ENCODE measurements at places on chromosomes 16 and 17.
A peak's percentile ranks its signal among the peaks of the same experiment; 100 is the strongest.

- DNase-seq: no peak
Measured at GRCh38 chr17:59221159-59221847, 992 bp downstream of the GDPD1 start.

- no peak for DNase-seq
Measured at GRCh38 chr16:66043326-66043725, 323.2 kb upstream of the CDH5 start.

DNA sequence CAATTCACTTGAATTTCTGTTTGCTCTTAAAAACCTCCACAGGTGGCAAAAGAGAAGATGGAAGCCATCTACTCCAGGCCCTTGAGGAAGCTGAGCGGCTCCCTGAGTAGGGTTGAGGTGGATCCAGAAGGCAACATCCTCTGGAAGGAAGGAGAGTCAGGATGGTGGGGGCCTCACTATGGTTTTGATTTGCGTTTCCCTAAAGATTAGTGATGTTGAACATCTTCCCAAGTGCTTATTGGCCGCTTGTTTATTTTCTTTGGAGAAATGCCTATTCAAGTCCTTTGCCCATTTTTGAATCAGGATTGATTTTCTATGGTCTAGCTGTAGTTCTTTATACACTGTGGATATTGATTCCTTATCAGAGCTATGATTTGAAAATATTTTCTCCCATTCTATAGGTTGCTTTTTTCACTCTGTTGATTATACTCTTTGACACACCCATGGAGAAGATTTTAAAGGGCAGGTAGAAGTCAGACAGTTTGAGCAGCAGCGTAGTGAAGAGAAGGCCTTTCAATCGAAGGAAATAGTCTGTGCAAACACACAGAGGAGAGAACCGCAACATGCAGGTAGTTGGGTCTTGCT is 58.6 kb downstream of the WSB1 start:
- no peak for DNase-seq

DNA sequence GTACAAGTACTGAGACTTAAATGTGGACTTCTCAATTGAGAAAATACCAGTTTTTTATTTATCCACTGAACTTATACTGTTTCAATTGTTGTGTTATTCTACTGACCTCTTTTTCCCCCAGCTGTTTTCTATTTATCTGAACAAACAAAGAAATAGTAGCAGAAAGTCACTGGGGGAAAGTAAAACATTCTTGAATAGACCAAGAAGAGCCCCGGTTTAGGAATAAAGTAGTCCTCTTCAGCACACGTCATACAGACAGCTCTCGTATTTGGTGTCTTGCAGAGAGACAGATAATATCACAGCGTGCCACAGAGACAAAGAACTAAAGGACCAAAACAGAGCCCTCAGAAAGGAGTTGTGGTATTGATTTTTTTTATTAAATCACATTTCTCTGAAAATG is 1159.1 kb upstream of the CDH8 start:
- DNase-seq: no peak

DNA sequence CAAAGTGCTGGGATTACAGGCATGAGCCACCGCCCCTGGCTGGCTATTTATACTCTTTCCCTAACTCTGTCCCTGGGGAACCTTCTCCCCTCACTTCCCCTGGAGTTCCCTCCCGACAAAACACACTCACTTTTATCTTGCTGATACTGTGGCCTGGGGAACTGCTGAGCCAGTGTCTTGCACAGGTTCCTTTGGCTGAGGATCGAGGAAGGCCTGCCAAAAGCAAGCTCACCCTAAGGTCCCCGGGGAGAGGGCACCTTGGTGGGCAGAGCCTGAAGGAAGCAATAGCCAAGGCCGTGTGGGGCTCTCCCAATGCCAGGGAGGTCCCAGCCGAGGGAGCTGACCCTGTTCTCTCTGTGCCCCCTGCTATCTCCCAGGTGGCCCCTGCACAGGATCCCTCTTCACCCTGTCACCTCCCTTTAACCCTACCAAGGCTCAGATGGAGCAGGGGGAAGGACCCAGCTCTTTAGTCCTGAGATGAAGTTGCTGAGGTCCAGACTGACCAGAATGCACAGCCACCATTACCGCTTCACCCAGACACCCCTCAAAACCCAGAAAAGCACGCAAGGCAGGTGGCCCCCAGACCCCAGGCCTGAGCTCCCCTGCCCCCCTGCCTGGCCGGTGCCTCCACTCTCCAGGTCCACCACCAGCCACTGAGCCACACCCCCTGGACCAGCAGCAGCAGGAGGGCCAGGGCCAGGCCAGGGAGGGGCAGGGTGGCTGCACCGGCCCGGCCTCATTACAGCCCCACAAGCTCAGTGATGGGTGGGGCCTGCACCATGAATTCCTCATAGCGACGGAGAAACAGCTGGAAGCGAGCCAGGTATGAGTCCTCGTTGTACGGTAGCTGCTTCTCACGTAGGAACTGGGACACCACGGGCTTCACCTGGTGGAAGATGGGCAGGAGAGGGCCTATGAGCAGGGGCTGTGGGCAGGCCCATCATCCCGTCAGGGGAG is 5.1 kb upstream of the FDXR start:
- no peak for DNase-seq

DNA sequence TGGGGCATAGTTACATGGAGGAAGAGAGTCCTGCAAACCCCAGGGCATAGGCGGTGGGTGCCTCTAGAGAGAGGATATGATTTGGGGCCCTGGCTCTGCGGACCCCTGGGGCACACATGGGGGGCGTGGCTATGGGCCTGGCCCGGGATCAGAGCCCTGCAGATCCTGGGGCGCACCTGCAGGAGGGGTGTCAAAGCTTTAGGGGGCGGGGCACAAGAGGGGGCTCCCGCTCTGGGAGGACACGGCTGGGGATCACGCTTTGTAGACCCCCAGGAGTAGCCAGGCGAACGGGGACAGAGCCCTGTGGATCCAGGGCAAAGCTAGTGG is 497 bp downstream of the BCL7C start:
- no peak for DNase-seq

DNA sequence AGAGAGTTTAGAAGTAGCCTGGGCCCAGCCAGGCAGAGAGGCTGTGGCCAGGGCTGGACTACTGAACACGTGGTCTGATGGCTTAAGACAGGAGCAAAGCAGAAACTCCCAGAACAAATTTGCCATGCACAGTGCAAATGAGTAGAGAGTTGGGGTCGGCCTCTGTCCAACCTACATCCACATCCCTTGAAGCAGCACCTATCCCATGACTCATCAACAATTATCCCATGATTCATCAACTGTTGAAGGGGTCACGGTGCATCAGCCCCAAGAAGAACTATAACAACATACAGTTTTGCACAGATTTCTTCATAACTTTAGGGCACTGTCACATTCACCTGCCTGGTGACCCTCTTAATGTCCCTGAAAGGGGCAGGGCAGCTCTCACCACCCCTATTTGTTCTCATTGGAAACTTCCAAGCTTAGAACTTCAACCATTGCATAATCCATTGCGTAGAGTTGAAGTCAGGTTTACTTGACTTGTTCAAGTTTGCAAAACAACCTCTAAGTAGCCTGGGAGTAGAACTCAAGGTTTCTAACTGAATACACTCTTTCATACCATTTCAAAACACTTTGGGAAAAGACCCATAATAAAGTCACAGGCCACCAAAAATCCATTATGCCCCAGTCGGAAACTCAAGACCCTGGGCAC is 235.2 kb upstream of the CDH5 start:
- DNase-seq: no peak

GRCh38 chr17:70886648-70887047 is 717.3 kb downstream of the KCNJ2 start:
- DNase-seq: no peak

DNA sequence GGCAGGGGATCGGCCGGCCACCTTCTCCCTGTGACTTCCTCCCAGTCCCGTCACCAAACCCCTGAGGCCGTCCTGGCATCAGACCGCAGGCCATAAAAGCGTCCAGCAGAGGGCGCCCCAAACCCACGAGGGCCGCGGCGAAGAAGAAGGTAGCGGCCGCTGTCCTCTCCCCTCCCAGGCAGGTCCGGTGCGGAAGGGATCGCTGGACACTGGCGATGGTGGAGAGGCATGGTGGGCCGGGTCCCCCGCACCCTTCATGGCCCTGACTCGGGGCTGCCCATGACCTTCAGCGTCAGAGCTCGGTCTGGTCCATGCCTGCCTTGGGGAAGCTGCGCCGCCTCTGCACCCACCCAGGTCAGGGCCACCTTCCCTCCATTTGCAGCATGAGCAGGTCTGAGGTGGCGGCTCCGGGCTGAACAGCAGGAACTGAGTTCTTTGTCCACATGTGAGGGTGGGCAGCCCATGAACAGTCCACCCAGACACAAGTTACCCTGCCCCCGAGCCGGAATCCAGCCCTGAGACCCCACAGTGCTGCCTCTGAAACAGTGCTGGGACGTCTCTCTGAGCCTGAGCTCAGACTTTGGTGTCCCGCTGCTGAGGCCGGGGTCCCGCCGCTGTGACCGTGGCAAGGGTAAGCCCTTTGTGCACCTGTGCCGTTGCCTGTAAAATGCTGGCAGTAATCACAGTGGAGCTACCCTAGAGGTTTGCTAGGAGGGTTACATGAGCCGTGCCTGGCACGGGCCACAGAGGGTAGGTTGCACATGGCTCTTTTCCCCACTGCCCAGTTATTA is 40.8 kb upstream of the CMIP start:
- DNase-seq: peak; percentile 59

DNA sequence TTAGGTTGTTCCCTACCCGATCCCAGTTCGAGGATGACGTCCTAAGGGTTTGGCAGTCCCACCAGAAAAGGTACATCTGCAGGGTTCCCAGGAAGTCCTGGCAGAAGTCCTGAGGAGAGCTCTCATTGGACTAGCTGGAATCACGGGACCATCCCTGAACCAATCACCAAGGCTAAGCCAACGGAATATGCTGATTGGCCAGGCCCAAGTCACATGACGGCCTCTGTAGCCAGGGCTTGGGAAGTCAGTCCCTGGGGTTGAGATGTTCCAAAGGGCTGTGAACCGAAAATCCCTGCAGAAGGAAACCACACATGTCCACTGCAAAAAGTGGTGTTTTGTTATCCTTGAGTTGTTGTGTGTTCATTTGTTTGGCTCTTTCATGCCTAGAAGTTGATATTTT is 68.2 kb upstream of the ZNF423 start:
- no peak for DNase-seq

GRCh38 chr17:66637491-66637890 is 197.4 kb upstream of the CACNG5 start:
- no peak for DNase-seq

- no peak for DNase-seq
Measured at GRCh38 chr17:31697838-31698237, 161.2 kb downstream of the COPRS start.

Measured in T1000 (cell line).